Stimulated activated CD4-positive, alpha-beta T cell treated with anti-CD3 and anti-CD28 coated beads, Interleukin-4, amount 100 ng/mL, for 24 hours (primary cell): ENCODE measurements at places on chromosomes 1 and 21.

GRCh38 chr1:84570436-84571149, 3.6 kb downstream of the CTBS start:
- DNase-seq, result no peak

DNA sequence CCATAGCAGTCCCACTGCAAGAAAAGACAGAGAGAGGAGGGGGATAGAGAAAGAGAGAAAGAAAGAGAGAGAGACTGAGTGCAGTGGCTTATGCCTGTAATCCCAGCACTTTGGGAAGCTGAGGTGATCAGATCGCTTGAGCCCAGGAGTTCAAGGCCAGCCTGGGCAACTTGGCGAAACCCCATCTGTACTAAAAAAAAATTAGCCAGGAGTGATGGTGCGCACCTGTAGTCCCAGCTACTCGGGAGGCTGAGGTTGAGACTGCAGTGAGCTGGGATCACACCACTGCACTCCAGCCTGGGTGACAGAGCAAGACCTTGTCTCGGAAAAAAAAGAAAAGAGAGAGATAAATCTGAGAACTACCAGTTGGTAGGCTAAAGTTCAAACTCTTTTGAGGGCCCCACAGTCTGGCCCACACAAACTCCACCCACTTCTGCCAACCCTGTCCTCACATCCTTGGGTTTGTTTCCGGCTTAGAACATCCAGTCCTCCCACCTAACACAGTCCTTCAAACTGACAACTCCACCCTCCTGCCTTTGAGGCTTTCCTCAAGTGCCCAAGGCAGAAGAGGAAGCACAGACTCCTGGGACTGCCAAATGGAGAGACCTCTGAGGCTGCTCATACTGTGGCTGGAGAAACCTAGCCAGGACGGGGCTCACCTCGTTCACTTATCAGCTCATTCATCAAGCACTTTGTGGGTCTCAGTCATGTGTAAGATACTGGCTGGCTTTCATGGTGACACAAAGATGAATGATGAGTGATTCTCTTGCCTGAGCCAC, 20.1 kb downstream of the TFAP2E start:
- no peak for DNase-seq

DNA sequence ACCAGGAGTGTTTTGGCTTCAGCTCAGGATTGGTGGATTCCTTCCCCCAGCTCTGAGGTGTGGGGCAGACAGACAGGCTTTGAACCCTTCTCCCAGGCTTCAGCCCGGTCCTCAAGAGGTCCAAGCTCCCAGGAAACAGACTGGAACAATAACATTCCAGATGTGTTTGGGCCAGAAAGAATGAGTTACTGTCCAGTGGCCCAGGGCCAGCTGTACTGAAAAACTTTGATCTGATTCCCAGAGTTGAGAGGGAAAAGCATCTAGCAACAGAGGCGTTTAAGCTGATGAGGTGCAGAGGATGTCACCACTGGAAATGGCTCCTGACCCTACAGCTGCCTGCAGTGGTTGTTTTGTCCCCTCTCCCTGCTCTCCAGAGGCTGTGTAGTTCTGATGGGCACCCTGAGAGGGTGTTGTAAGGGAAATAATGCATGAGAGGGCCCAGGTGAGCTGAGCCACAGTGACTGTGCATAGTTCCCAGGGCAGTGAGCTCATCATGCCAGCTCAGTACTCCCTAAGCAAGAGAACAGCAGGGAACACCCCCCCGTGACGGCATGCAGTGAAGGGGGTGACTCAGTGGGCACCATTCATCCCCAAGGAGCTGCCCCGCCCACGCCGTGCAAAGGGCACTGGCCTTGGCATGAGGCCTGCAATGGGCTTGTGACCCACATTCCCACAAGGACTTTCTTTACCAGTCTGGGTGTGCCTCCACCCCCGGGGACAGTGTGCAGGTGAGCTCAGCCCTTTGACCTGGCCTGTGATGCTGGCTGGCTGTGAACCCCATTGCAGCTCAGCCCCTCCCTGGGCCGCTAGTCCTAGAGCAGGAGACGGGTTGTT, 13.8 kb upstream of the SFN start:
- DNase-seq, result no peak

- no peak for DNase-seq
Measured at GRCh38 chr1:102799496-102799895, 308.8 kb downstream of the COL11A1 start.

GRCh38 chr21:21712748-21713520, 714.7 kb downstream of the NCAM2 start:
- no peak for DNase-seq

DNA sequence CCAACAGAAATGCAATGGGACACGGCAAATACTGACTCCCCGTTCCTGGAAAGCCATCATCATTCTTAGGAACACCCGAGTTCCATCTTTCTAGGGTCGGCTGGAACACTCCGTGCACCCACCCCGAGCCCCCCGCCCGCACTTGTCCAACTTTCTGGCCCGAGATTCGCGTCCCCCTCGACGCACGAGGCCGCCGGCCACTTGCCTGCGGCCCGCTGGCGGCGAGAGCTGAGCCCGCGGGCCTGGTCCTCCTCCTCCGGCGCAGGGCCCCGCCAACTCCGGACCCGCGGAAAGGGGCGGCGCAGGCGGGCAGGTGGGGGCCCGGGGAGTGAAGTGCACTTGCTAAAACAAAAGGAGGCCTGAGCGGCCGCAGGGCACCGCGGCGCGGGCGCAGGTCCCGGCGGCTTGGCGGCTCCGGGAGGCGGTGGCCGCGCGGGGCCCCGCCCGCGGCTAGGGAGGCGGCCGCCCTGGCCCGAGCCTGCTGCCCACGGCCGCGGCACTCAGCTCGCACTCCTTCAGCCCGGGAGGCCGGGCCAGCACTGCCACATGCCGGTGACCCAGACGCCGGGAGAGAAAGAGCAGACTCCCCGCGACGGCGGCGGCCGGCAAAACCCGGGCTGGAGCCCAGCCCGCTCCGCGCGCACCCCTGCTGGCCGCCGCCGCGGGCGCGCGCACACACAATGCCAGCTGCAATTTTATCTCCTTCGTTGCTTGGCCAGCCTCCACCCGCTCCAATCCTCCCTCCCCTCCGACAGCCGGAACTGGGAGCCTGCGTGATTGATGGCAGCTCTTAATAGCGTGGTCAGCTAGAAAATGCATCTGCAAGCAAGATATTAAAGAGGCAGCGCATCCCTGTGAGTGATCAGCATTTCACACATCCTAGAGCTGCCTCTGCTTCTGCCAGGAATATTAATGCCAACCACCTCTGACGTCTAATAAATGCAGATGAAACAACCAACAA, 114.3 kb downstream of the RERE start:
- peak; percentile 58 for DNase-seq

GRCh38 chr21:46356494-46357334, 32.8 kb downstream of the PCNT start:
- no peak for DNase-seq

DNA sequence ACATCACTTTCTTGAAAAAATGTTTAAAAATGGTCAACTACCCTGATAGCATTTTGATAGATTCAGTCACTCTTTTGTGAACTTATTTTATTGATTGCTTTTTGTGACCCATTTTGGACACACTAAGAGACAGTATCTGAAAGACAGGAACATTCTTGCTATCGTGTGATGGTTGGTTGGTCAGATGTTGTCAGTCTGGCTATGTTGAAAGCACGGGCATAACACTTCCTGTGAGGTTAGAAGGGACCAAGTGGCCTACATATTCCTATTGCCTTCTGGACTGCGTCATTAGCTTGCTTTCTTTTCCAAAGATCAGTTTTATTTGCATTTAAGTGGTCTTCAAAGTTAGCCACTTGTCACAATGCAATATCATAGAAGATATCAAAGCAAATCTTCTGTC, 1.4 kb downstream of the OR2T6 start:
- no peak for DNase-seq

- DNase-seq, result no peak
Measured at GRCh38 chr1:116491700-116492357, 79.0 kb downstream of the CD58 start.

DNA sequence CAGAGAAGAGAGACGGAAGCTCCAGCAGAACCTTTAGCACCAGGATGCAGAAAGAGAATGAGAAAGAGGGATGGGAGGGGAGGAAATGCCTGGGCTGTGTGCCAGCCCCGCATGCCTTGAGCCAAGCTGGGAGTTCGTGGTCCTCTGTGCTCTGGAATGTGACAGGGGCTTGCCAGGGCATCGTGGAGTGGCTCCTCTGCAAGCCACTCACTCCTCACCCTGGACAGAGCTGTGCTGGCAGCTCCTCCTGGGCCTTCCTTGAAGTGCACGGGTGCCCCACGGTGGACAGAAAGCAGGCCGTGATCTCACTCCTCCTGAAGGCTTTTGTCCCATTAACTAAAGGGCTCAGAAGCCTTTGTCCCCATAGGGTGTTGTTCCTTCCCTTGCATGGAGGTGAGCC, 34.8 kb upstream of the PRELP start:
- no peak for DNase-seq
